T-helper 17 cell (primary cell): ENCODE measurements at places on chromosomes 1 and 21. TPM values are rescaled to one million over a fixed set of nuclear protein-coding genes. Genes with fewer than 3 reads are reported as not detected.
A peak's percentile ranks its signal among the peaks of the same experiment; 100 is the strongest.

DNA sequence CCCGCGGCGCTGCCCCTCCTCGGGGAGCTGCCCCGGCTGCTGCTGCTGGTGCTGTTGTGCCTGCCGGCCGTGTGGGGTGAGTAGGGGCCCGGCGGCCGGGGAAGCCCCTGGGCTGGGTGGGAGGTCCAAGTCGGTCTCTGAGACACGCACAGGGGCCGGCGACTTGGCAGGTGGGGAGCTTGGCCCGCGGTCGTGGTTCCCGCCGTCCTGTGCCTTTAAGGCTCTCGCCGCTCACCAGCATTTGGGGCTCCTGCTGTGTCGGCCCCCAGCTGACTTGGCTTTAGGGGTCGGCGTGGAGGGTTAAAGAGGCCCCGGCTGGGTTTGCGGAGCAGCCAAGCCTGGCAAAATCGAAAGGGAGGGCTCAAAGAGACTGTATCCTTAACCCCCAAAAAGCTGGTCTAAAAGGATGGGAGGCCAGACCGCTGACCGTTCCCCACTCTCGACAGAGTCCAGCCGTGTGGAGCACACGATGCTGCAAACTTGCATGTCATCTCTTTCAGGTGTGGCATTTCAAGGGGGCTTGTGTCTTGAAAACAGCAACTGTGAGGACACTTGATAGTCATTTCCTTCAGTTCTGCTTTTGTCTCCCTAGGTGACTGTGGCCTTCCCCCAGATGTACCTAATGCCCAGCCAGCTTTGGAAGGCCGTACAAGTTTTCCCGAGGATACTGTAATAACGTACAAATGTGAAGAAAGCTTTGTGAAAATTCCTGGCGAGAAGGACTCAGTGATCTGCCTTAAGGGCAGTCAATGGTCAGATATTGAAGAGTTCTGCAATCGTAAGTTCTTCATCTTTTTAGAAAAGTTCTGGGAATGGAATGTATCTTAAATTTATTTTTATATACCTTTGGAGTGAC lies 540 bp downstream of the CD55 start:
- H3K27me3 ChIP-seq = no peaks in the 10 kb centered on the region
- H3K27ac ChIP-seq = peak overlapping the region; percentile 99
- peak overlapping the region; percentile 97 for H3K4me3 ChIP-seq
- peaks cover 4% of the 10 kb centered on the region for H3K36me3 ChIP-seq
- H3K4me1 ChIP-seq = peaks cover 25% of the 10 kb centered on the region
- DNase-seq = no peak

- no peak overlapping the region for H3K27ac ChIP-seq
- H3K27me3 ChIP-seq = peaks cover 36% of the 10 kb centered on the region
Measured at GRCh38 chr1:95311014-95311413, 77.0 kb downstream of the RWDD3 start.

DNA sequence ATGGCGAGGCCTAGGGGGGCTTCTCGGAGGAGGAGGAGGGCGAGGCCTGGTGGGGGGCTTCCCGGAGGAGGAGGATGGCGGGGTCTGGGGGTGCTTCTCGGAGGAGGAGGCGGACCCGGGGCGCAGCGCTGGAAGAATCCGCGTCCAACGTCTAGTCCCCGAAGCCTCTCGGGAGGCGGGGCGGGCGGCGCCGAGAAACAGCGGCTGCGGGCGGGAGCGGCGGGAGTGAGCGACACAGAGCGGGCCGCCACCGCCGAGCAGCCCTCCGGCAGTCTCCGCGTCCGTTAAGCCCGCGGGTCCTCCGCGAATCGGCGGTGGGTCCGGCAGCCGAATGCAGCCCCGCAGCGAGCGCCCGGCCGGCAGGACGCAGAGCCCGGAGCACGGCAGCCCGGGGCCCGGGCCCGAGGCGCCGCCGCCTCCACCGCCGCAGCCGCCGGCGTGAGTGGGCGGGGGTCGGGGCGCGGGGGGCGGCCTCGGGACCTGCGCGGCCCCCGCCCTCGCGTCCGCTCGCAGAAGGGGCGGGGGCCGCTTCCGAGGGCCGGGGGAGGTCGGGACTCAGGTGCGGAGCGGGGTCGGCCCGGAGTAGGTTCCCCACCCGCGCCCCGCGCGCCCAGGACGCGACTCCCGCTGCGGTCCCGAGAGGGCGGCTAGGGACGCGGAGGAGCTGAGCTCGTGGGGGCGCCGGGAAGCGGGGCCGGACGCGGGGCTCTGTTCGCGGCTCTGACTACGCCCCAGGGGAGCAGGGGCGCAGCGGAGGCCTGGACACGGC lies at the start of gene KLHL17:
Gene KLHL17, plus strand, starts transcription at position 222 of the 769 bp plus-strand sequence. Its CDS starts 110 bp downstream, at position 332.
- no peaks in the 10 kb centered on the region for H3K27me3 ChIP-seq
- H3K4me3 ChIP-seq = peak within 1 kb of the TSS; percentile 89
- no peak within 1 kb of the TSS for H3K27ac ChIP-seq

The FHAD1 gene
- not detected for total RNA-seq

DNA sequence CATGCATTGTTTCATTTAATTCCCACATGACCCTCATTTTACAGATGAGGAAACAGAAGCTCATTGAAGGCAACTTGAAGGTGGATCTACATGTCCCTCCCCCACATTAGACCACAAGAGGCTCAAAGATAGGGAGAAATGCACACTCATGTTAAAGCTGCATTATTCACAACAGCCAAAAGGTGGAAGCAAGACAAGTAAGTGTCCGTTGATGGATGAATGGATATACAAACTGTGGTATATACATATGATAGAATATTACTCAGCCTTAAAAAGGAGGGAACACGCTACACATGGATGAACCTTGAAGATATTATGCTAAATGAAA lies 149.7 kb upstream of the JUN start:
- H3K4me1 ChIP-seq = peaks cover 40% of the 10 kb centered on the region
- H3K36me3 ChIP-seq = peaks cover 2% of the 10 kb centered on the region
- peaks cover 30% of the 10 kb centered on the region for H3K27me3 ChIP-seq
- H3K27ac ChIP-seq = no peak overlapping the region
